NCI-H446 (cell line): ENCODE measurements at places on chromosomes 1 and 21.
A peak's percentile ranks its signal among the peaks of the same experiment; 100 is the strongest.

DNA sequence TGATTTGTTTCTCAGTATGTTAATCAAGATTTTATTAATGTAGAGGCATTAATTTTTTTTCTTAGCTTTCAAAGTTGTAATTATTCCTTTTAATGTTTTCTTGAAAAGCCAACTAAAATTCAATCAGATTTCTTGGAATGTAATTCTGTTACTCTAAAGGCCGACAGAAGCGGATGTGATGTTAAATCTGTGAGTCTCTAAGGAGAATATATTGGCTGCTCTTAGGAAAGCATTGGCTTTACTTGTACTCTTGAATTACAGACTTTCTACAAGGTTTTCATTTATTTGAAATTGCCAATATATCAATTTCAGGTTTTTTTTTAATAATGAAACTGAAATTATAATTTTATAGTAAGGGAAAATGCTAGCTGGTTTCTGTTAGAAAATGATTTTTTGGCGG, 29.2 kb downstream of the RRP15 start:
- DNase-seq = no peak

DNA sequence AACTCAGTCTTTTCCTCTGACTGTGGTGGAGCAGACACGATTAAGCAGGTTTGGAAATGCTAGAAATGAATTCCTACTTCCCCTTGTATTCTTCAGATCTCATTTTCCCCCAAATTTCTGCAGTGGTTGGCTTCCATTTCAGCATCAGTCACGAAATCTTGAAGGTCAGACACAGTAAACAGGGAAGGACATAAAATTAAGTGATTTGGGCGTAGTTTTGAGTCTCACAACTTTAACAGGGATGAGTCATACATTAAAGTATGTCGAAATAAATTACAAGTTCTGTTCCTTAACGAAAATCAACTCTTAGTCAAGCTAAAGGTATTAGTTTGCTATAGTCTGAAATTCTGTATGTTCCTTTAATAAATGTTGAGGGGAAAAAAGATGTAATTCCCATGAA, 61.1 kb downstream of the HNRNPR start:
- no peak for DNase-seq

- no peak for DNase-seq
These were observed 11.8 kb downstream of the PLA2G2F start for GRCh38 chr1:20150969-20151368.

- no peak for DNase-seq
These were observed 464.5 kb downstream of the MATN1 start for GRCh38 chr1:30258876-30259275.

DNA sequence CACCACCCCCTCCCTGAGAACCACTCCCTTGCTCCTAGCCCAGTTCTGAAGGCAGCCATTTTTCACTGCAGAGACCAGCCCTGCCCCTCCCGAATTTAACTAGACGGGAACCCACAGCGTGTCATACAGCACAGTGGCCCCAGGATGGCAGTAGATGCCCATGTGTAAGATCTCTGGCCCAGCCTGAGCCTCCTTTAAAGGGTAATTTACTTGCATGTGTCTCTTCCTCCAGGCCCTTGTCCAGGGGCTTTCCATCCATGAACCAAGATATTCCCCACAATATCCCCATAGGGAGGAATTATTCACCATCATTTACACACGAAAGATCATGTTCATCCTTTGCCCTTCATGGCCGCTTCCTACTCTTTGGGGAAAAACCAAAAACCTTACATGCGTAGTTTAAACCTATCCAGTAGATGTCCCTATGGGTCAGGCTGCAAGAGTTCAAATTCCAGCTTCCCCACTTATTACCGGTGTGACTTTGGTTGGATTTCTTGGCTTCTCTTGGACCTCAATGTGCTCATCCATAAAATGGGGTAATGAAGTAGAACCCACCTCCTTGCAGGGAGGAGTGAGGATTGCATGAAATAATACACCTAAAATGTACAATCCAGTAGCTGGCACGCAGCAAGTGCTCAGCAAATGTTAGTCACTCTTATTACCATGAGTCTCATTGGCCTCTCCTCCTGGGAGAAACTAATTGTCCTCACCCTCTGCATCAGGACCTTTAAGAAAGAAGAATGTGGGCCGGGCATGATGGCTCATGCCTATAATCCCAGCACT, 4.0 kb upstream of the LACTBL1 start:
- peak; percentile 65 for DNase-seq

DNA sequence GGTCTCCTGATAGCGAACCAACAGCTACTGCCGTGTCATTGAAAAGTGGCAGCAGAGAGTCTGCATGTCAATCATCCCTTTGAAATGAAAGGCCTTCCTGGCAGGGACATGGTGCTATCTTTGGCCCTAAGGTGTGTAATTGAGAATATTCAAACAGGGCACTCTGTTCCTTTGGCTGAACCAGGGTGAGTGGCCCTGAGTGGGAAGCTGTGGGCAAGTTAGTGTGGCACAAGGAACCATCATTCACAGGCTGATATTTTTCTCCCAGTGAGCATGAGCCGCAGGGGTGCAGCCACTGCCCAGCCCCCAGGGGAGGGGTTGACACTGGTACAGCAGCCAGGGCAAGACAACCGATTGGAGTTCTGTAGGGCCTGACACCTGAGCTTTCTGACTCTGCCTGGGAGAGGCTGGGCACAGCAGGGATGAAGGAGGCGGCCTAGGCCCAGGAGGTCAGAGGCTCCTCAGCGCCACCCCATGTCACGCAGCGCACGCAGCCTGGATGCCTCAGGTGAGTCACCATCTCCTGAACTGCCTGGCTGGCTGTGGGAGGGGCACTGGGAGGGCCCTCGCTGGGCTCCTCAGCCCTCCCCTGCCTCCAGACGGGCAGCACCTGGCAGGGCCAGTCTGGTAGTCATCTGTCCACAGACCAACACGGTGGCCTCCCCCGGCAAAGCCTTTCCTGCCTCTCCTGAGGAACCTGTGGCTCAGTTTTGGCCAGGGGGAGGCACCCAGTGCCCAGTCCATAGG, 13.2 kb downstream of the QSOX1 start:
- DNase-seq = no peak

DNA sequence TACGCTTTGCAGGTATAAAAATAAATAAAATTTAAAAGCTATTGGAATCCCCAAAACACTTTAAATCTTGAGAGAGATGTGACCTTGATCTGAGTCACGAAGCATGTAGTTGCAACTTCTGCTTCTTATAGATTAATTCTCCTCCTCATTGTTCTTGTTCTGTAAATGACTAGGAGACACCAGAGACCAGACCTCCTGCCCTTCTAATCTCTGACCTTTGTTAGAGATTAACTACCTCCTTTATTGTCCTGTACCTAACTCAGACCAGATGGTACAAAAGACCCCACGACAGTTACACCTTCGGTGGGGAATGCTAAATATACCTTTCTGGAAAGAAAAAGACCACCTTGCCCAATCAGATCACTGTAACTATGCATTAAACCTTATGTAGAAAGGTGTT, 76.9 kb upstream of the NEK2 start:
- no peak for DNase-seq

DNA sequence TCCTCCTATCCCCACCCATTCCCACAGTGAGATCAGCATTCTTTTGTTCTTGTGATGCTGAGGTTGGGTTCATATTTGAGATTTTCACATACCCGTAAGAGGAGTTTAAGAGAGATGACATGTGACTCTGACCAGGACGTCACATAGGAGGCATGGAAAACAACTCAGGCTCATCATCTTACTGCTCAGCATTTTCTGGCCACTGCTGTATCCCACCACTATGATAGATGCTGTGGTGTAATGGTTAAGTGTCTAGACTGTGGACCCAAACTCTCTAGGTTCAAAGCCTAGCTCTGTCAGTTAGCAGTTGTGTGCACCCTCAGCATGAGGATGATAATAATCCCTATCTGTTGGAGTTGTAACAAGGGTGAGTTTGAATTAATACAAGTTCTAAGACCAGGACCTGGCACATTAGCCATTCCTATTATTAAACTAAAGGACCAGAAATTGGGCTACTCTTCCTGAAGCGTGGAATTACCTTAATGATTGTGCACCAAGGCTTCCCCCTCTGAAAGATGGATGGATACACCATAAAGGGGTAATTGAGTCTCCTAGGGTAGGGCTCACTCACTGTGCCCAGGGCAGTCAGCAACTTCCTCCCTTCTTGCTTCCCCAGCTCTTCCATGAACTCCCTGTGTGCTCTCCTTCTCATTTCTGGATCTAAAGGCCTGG, 40.9 kb downstream of the LGR6 start:
- DNase-seq = no peak

DNA sequence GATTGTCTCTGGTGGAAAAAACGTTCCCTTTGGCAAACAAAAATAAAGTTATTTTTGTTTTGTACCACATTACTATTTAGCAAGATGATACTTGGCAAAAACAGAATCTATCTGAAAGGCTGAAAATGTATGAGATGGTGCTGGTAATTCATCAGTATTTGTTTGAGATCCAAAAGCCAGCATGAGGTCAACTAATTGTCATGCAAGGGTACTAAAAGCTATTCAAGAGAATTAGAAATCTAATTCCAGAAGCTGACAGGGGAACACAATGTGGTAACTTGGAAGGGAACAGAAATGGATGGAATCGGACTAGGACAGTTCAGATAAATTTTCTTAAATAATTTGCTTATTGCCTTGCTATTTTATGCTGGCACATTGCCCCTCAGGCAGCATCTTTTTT, 263.8 kb downstream of the KCNT2 start:
- DNase-seq = peak; percentile 18

DNA sequence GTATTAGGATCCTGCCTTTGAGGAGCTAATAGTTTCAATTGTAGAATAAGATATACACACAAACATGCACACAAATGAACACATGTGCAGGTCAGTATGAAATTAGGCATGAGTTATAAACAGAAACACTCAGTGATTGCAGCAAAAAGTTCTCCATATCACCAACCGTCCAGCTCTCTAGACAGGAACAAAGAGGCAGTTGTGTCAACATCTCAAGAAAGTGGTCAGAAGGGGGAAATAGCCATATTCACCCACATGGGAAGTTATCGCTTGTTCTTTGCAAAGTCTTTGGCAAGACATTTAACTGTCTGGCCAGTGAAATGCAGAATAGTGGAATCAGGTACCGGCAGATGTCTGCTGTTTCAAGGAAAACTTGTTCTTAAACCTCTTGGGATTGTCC, 29.4 kb upstream of the PIGC start:
- DNase-seq = no peak

- DNase-seq = no peak
These were observed 38.4 kb downstream of the ADAMTS1 start for GRCh38 chr21:26806801-26807295.

GRCh38 chr1:87091425-87091824, 177.0 kb downstream of the HS2ST1 start:
- DNase-seq = no peak

DNA sequence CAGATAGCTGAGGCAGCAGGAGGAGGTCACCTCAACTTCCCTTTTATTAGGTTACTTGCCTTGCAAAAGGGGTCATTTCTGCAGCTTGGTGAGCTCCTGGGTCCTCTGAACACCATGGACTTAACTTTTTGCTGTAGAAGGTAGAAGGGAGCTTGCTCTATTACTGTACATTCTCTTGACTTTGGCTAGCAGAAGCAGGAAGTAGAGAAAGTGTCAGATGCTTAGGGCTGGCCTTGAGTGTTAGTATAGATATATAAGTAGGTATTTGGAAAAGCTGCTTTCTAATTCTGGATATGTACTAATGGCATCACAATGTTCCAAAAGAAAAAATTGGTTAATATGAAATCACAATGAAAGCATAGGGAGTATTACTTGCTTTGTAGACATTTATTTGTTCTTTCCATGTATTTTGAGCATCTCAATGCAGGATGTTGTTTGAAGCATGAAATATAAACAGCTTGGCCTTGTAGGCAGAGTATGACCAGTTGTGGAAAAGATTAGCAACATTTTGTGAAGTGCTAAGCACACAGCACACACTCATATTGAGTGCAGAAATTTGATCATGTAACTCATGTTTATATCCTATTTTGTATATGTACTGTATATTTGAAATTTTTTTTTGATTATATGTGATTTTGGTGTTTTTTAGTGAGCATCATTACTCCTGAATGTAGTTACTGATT, 108.8 kb downstream of the DYRK1A start:
- DNase-seq = no peak

- no peak for DNase-seq
These were observed 45.2 kb upstream of the HAO2 start for GRCh38 chr1:119323216-119323982.

- DNase-seq = no peak
These were observed 257.3 kb downstream of the PTBP2 start for GRCh38 chr1:96978901-96979300.

- DNase-seq = peak; percentile 30
These were observed 18.1 kb downstream of the CFAP45 start for GRCh38 chr1:159881622-159882526.

DNA sequence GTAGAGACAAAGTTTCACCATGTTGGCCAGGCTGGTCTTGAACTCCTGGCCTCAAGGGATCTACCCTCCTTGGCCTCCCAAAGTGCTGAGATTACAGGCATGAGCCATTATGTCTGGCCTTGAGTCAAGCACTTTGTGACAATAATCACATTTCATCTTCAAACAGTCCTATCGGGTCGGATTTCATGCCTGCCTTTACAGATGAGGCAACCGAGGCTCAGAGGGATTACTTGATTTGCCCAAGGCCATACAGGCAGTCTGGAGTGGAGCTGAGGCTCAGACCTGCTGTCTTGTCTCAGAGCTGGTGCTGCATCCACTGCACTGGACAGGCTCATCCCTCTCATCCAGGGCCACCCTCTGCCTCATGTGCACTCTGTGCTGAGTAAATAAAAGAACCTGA, 26.6 kb downstream of the FAM151A start:
- DNase-seq = no peak

DNA sequence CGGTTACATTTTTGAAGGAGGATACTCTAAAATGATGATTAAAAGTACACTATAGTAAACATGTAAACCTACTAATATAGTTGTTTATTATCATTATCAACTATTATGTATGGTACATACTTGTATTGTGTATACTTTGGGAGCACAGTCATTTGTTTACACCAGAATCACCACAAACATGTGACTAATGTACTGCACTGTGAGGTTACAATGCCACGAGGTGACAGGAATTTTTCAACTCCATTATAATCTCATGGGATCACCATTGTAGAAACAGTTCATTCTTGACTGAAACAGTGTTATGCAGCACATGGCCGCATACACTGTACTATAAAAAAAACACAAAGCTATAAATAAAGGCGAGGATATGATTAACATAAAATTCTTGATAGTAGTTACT, 44.3 kb downstream of the GPATCH2 start:
- DNase-seq = no peak

- DNase-seq = no peak
These were observed 102.1 kb downstream of the ADSS2 start for GRCh38 chr1:244349581-244350001.

DNA sequence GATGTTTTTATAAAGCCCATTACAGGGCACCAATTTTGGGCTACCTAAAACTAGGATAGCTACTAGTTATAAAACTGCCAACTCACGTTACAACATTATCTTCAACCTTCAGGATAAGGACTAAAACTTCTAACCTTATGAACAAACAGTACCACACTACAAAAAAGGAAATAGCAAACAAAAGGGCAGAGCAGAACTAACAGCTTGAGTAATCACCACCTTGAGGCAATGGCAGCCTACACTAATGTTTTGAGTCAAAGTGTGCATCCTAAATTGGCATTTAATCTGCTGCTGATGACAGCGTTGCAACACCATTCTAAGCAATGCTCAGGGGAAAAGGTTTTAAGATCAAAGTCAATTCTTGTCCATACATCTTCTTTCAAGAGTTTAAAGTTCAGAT, 27.2 kb downstream of the PTP4A2 start:
- DNase-seq = no peak
